ENCODE measurements at places on chromosomes 6 and 20.
A peak's percentile ranks its signal among the peaks of the same experiment; 100 is the strongest.

DNA sequence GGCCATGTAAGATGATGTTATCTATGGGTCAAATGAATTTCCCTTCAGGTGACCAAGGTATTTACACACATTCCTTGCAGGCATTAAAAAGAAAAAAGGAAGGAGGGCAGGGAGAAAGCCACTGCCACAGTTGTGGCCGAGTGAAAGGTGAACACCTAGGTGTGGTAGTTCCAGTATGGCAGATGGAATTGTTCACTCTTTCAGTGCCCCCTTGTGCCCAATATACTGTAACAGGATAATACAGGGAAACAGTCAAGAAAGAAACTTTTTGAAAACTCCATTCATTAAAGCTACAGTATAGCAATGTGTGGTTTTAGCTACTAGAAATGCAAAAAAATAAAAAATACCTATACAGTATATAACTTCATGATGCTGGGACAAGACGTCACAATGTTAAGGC is 52.1 kb downstream of the BMP2 start:
- DNase-seq, result no peak

DNA sequence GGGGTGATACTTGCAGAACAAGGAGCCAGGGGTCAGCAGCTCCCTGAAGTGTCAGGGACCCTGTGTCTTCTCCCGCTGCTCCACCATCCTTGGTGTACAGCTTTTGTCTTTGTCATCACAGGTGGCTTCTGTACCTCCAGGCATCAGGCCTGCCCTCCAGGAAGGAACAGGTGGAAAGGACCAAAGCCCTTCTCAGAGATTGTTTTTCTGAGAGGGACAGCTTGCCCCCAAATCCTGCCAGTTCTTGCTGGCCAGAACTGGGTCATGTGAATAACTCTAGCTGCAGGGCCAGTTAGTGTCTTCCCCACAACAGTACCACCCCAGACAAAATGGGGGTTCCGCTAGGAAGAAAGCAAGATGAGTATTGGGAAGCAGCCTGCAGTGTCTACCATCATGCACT is 31.4 kb downstream of the SNPH start:
- DNase-seq, result no peak

DNA sequence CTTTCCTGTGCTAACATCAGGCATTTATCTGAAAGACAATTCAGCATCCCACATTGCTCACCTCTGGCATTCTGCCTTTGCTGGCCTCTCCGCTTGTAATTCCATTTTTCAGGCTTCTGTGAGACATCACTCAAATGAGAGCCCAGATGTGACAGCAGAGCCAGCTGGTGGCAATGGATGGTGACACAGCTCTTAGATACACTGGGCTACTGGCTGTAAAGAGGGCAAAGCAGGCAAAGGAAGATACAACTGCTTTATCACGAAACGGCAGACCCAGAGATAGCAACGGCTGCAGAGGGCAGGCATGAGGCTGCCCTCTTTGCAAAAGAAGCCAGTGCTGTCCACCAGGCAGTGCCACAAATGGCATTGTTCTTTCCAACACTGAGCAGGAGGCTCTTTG is 329.8 kb downstream of the KIF16B start:
- no peak for DNase-seq

DNA sequence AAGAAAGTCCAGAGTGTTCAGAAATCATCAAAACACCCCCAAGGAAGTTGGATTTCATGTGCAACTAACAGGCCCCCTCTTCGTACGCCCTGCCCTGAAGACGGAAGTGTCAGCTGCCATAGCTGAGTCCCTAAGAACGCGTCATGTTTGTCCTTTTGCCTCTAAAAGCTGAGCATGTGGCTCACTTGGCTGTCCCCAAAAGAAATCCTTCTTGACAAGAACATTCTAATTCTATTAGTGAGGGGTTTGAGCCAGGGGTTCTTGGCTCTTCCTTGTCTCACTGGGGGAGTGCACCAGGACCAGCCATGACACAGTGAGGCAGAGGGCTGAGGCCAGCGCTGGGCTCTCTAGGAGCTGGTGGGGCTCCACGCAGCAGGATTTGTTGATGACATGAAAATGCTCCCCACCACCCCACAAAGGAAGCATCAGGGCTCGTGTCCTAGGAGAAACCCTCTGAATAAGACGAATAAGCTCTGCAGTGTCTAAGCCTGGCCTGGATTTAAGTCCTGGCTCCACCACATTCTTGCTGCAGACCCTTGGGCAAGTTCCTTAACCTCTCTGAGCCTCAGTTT is 20.0 kb upstream of the SPO11 start:
- DNase-seq, result no peak

- peak; percentile 76 for DNase-seq
Observed at GRCh38 chr6:27177485-27178406, 69.8 kb upstream of the PRSS16 start.

- no peak for DNase-seq
Observed at GRCh38 chr6:109420751-109421150, 19.7 kb downstream of the PPIL6 start.

DNA sequence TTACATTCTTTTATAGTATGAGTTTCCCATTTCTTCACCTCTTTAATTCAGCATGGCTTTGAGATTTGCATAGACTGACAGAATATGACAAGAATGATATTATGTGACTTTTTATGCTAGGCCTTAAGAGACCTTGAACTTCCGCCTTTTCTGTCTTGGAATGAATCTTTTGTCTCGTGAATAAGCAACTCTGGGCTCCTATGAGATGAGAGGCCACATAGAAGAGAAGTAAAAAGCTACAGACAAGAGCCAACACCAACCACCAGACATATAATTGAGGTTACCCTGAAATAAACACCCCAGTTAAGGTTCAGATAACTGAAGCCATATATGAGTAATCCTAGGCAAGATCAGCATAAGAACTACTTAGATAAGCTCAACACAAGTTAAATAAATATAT is 600.8 kb downstream of the MEI4 start:
- DNase-seq, result no peak

DNA sequence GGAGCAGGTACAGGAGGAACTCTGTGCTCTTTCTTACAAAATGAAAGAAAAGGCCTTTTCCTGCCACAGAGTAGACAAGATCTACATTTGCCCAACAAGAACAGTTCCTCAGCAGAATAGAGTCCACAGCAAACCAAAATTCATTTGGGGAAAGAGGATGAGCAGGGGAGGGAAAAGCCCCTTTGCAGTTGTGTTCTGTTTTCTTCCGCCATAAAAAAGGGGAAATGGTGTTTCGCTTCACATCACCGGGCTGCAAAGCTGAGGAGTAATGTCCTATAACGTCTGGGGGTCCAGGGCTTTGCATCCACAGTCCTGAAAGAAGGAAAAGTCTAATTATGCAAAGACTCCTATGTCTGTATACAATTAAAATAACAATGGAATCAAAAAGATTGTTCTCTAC is at the start of gene GPR31:
Gene GPR31 (minus strand): TSS at position 118 of the 400 bp plus-strand sequence. CDS start 149 bp downstream, outside the sequence.
- DNase-seq, result no peak

GRCh38 chr20:56518721-56519398 is 5.7 kb upstream of the FAM209A start:
- DNase-seq, result no peak

- no peak for DNase-seq
Observed at GRCh38 chr6:87070741-87071140, 24.2 kb downstream of the CGA start.

GRCh38 chr6:35258858-35259193 is 709 bp upstream of the ZNF76 start:
- DNase-seq, result no peak

- no peak for DNase-seq
Observed at GRCh38 chr20:18279242-18279641, 9.1 kb upstream of the ZNF133 start.

GRCh38 chr6:107563694-107564588 is 74.0 kb downstream of the SOBP start:
- no peak for DNase-seq

DNA sequence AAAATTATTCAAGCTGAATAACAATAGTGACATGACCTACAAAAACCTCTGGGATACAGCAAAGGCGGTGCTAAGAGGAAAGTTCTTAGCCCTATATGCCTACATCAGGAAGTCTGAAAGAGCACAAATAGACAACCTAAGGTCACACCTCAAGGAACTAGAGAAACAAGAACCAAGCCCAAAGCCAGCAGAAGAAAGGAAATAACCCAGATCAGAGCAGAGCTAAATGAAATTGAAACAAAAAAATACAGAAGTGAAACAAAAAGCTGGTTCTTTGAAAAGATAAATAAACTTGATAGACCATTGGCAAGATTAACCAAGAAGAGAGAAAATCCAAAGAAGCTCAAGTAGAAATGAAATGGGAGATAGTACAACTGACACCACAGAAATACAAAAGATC is 47.6 kb upstream of the NOTCH4 start:
- no peak for DNase-seq

DNA sequence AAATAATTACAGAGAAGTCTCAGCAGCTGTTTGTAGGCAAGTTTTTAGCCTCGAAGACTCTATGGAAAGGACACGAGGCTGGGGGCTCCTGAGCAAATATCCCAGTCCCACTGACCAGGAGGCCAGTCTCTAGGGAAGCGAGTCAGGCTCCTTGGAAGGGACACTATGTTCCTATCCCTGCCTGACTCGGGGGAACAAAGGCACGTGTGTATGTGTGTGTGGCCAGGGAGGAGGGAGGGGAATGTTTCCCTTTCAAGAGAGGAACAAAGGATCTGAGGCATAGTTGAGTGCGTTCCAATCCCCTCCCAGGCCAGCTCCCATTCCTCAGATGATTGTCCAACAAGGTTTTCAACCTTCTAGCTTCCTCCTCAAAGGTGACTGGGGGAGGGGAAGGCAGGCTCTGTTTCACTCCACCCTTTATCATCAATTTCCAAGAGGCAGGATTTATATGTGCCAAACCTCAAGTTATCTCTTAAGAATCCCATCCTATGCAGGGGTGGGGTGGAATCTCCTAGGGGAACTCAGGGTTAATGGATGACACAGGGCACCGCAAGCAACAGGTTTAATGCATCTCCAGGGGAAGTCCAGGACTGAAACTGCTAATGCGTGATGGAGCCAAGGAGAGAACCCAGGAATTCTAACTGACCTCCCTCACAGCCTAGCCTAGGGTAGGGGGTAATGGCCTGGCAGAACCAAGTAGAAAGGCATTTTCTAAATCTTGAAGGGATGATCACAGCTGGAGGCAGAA is 9.9 kb downstream of the BCL2L1 start:
- peak; percentile 48 for DNase-seq

DNA sequence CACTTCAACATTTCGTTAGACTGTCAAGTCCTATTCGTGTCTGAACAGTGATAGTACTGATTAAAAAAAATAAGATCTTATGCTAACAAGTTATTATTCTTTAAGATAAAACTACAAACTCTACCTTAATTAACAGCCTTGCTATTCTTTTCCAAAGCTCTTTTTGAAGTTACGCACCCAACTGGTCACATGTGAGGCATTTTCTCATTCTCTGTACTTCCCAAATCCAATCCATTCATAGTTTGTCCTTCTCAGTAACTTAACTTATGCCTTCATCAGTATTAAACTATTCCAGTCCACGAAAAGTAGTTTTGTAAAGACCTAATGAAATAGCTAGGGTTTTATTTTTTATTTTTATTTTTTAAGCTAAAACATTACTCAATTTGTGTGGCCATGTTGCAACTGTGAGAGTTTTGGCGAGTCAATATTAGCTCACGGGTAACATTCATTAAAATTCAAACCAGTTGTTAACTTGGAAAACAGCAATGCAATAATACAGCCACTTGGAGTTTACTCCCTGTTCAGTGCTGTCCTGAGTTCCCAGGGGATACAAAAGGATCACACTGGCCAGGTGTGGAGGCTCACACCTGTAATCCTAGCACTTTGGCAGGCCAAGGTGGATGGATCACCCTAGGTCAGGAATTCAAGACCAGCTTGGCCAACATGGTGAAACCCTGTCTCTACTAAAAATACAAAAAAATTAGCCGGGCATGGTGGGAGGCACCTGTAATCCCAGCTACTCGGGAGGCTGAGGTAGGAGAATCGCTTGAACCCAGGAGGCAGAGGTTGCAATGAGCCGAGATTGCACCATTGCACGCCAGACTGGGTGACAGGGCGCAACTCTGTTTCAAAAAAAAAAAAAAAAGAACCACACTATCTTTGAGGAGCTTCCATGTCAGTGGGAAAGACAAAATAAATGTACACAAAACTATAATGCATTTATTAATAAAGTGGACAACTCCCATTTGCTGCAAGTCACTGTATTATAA is 27.9 kb upstream of the EEF1A1 start:
- DNase-seq, result no peak

- DNase-seq, result peak; percentile 72
Observed at GRCh38 chr6:41723530-41724227, 11.7 kb downstream of the TFEB start.

DNA sequence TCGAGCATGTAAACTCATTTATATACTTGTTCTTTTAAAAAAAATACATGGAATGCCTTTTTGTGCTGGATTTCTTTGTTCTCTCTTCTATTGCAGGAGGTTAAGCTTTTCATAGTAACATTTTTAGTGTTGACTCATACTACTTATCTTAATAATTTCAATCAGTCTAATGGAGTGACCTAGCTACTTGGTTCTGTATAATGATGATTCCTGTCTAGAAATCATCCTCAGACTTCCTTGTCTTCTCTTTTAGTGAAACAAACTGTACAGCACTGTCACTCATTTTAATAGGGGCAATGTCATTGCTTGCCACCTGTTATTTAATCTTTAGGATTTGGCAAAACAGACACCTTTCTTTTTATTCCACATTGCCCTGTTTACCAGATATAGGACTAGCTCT is 62.3 kb downstream of the ADGRB3 start:
- DNase-seq, result no peak

GRCh38 chr6:148450866-148451265 is 108.2 kb downstream of the SASH1 start:
- DNase-seq, result no peak

DNA sequence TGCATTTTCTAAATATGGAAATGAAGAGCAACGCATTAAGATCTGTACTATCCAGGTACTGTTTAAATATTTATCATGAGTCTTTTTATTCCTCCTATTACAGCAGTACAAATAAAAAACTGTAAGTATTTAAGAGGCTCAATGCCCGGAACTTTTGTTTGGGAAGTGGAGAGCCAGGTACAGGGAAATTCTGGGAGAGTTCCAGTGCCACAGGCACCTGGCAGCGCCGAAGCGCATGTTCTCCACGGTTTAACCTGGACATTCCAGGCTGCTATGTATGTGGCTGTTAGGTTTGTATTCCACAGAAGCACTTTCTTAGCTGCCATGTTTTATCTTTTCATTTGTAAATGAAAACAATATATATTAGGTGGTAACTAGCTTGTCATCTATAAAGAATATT is 81.7 kb downstream of the PREP start:
- no peak for DNase-seq

DNA sequence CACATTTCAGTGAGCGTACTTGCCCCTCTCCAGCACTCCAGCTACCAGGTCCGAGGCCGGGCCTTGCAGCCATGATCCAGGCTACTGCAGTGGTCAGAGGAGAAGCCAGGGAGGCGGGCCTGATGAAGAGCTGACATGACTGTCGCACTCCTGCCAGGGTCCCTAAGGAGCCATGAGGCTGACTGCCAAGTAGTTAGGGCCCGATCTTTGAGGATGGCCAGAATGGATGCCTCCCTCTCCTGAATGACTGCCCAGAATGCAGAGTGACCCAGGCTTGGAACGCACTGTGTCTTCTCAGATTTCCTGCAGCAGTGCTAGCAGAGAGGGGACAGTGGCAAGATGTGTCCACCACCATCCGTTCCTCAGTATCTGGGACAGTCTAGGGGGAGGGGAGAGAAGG is 24.7 kb upstream of the LRFN2 start:
- DNase-seq, result no peak

- DNase-seq, result no peak
Observed at GRCh38 chr6:127341471-127342202, 1.8 kb downstream of the ECHDC1 start.

All from frontal cortex (tissue), 4 donors.